ENCODE measurements at places on chromosomes 2 and 18. TPM values are rescaled to one million over a fixed set of nuclear protein-coding genes. Genes with fewer than 3 reads are reported as not detected.

The FBXO36 gene
- total RNA-seq = 0.77 TPM

DNA sequence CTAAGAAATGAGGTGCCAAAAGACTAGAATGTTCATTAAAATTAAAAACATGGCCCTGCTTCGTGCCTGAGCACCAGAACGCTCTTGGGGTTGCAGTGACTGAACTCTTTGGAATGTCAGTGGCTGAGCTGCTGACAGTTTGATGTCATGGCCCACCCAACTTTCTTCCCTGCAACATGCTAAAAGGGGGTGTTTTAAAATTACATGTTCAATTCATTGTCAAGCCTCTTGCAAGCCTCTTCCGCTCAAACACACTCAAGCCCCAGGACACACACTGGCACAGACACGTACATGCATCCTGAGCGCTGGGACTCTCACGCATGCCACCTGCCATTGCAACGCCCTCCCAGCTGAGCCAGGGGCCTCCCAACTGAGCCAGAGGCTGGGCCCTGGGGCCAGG, 12.6 kb downstream of the RUFY4 start:
- no peak for DNase-seq

DNA sequence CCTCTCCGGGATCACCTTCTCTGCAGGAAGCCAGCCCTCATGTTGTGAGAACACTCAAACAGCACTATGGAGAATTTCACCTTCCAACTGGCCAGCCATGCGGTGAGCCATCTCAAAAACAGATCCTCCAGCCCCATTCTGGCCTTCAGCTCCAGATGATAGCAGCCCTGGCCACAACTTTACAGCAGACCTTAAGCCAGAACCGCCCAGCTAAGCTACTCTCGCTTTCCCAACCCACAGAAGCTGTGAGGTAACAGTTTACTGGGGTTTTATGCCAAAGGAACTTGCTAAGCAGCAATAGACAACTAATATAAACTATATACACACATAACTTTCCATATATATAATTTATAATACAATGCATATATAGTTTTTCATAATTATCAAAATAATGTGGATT, 11.6 kb upstream of the PTPN4 start:
- DNase-seq = no peak

- DNase-seq = no peak
These were observed 240.6 kb upstream of the CWC22 start for GRCh38 chr2:180247658-180248057.

GRCh38 chr2:204177977-204178522, 241.5 kb downstream of the ICOS start:
- peak; percentile 66 for DNase-seq

All from colonic mucosa (tissue), 4 donors.